Activated CD8-positive, alpha-beta T cell treated with anti-CD3 and anti-CD28 coated beads for 36 hours (primary cell): ENCODE measurements at places on chromosomes 16 and 17. TPM values are rescaled to one million over a fixed set of nuclear protein-coding genes. Genes with fewer than 3 reads are reported as not detected.

The PRAC1 gene
- total RNA-seq: not detected

- H3K36me3 ChIP-seq: peaks cover 36% of the 10 kb centered on the region
- H3K27ac ChIP-seq: no peak overlapping the region
- no peaks in the 10 kb centered on the region for H3K27me3 ChIP-seq
- DNase-seq: no peak
These were observed 30.7 kb upstream of the SLC5A11 start for GRCh38 chr16:24815021-24815420.

- H3K36me3 ChIP-seq: no peaks in the 10 kb centered on the region
- DNase-seq: peak; percentile 57
- no peaks in the 10 kb centered on the region for H3K27me3 ChIP-seq
- H3K27ac ChIP-seq: no peak overlapping the region
These were observed 164.4 kb upstream of the GSE1 start for GRCh38 chr16:85448557-85449190.

The TBX6 gene
- total RNA-seq: 2.5 TPM

- no peak overlapping the region for H3K4me3 ChIP-seq
- H3K4me1 ChIP-seq: no peaks in the 10 kb centered on the region
- no peak overlapping the region for H3K27ac ChIP-seq
- peaks cover 3% of the 10 kb centered on the region for H3K27me3 ChIP-seq
These were observed 36.7 kb downstream of the RBFOX3 start for GRCh38 chr17:79574108-79574507.

GRCh38 chr16:87297918-87298631, 19.1 kb downstream of the C16orf95 start:
- H3K36me3 ChIP-seq: peaks cover 2% of the 10 kb centered on the region
- no peaks in the 10 kb centered on the region for H3K4me1 ChIP-seq
- no peak overlapping the region for H3K27ac ChIP-seq
- H3K4me3 ChIP-seq: no peak overlapping the region
- no peaks in the 10 kb centered on the region for H3K27me3 ChIP-seq

The CA5A gene
- not detected for total RNA-seq

- H3K4me1 ChIP-seq: peaks cover 13% of the 10 kb centered on the region
- no peaks in the 10 kb centered on the region for H3K27me3 ChIP-seq
These were observed 41.8 kb downstream of the IL4R start for GRCh38 chr16:27355610-27356009.

The TP53TG3C gene
- not detected for total RNA-seq

DNA sequence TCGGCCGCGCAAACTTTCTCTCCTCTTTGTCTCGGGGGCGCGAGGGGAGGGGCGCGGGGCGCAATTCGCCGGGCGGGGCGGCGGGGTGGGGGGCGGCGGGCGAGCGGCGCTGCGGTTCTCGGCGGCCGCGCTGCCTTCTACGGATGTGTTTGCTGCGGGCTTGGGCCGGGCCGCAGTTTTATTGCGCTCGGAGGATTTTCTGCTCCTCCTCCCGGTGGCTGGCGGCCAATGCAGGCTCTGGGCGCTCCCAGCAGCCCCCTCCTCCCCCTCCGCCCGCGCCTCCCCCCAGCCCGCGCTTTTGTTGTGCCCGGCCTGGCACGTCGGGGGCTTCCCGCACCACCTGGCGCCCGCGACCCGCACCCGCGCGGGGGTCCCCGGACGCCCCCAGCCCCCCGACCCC, at the start of gene TIMP2:
TSS of gene TIMP2 (minus strand) at position 154 of the 400 bp plus-strand sequence. CDS start 299 bp downstream, outside the sequence.
- peaks cover 6% of the 10 kb centered on the region for H3K27me3 ChIP-seq
- peak; percentile 77 for DNase-seq
- H3K4me1 ChIP-seq: peaks cover 18% of the 10 kb centered on the region

The MYH3 gene
- total RNA-seq: 1.8 TPM

DNA sequence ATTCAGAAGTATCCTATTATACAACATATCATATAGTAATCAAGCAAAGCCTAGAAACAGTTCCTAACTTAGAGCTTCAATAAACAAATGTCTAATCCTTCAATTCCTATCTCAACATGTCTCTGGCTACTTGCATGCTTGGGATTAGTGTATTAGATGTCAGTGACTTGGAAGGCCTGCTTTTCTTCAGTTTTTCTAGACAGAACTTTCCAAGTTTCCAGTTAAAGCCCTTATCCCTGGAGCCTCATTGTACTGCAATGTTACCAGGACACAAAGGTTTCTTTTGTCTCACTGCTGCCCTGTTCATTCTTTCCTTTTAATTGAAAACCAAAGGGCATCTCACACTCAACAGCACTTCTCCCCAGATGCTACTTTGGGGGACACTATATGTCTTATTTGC, 16.5 kb downstream of the PSME3IP1 start:
- no peaks in the 10 kb centered on the region for H3K27me3 ChIP-seq
- no peak for DNase-seq
- no peak overlapping the region for H3K27ac ChIP-seq
- peaks cover 33% of the 10 kb centered on the region for H3K36me3 ChIP-seq

The ABCA3 gene
- 2.9 TPM for total RNA-seq

GRCh38 chr17:7046127-7046724, 2.3 kb upstream of the SLC16A11 start:
- H3K27ac ChIP-seq: peak overlapping the region; percentile 86
- H3K36me3 ChIP-seq: peaks cover 1% of the 10 kb centered on the region
- H3K4me1 ChIP-seq: peaks cover 37% of the 10 kb centered on the region

- H3K4me1 ChIP-seq: no peaks in the 10 kb centered on the region
- no peak overlapping the region for H3K27ac ChIP-seq
- H3K4me3 ChIP-seq: no peak overlapping the region
- H3K27me3 ChIP-seq: no peaks in the 10 kb centered on the region
These were observed 200.8 kb upstream of the KCNJ16 start for GRCh38 chr17:69874175-69874670.

DNA sequence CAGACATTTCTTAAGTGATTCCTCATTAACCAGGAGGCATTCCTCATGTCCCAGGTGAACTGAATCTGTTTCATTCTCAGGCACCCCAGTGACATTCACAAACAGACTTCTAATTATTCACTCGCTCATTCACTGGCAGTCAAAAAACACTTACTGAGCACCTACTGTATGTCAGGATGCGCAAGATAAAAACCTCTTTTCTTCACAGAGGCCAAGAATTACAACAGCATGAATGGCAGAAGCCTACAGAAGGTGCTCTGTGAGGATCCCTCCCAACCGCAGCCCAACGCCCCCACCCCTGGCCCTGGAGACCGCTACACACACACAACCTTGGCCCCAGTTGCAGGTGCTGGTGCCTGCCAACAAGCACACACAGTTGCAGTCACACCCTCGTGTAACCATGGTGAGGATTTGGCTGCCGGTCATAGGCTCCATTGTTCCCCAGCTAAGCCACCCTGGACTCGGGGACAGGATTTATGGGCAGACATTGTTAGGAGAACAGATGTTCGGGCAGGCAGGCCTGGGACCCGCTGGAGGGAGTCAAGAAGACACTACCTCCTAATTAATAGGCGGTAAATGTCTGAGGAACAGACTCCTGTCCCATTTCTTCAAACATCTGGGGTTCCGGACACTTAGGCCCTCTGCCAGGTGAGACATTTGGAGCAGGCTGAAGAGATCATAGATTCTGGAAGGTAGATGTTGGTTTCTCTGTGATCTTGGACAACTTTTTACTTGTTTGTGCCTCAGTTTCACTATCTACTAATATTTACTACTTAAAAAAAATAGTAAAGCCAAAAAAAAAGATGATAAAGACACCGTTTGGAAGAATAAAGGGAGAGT, 43.2 kb downstream of the CUEDC1 start:
- no peak overlapping the region for H3K27ac ChIP-seq
- no peak for DNase-seq
- no peaks in the 10 kb centered on the region for H3K36me3 ChIP-seq
- no peaks in the 10 kb centered on the region for H3K4me1 ChIP-seq

- H3K4me1 ChIP-seq: peaks cover 18% of the 10 kb centered on the region
- H3K27me3 ChIP-seq: peaks cover 1% of the 10 kb centered on the region
- no peak for DNase-seq
These were observed 1.8 kb upstream of the PPM1D start for GRCh38 chr17:60598001-60598736.

The PYY gene
- 0.29 TPM for total RNA-seq

The CLEC18A gene
- total RNA-seq: 0.25 TPM
